Neural cell (in vitro differentiated cells): ENCODE measurements at places on chromosomes 11 and 22. TPM values are rescaled to one million over a fixed set of nuclear protein-coding genes. Genes with fewer than 3 reads are reported as not detected.

OR56A1 gene
- polyA plus RNA-seq = not detected in 2 replicates

OR5P2 gene
- not detected in 2 replicates for polyA plus RNA-seq

CLMP gene
- polyA plus RNA-seq = 0.14 TPM in 1 of 2 replicates, not detected in the other

LRRC4C gene
- polyA plus RNA-seq = 21.3 and 24.3 TPM in 2 replicates

MAP6 gene
- 178 and 200 TPM in 2 replicates for polyA plus RNA-seq

OR6T1 gene
- not detected in 2 replicates for polyA plus RNA-seq

USP28 gene
- 12.8 and 16.0 TPM in 2 replicates for polyA plus RNA-seq

GTF2H1 gene
- 96.6 and 109 TPM in 2 replicates for polyA plus RNA-seq

UBQLNL gene
- polyA plus RNA-seq = not detected in 2 replicates

RIMBP3C gene
- 0.07 TPM in 1 of 2 replicates, not detected in the other for polyA plus RNA-seq
